Activated CD4-positive, alpha-beta T cell treated with anti-CD3 and anti-CD28 coated beads, Interleukin-2, amount 10 ng/mL, durations not matched to agents 7 days and 5 days (primary cell): ENCODE measurements at places on chromosomes 2 and 18. TPM values are rescaled to one million over a fixed set of nuclear protein-coding genes. Genes with fewer than 3 reads are reported as not detected.

ITPRIPL1 gene
- 39.2 TPM for total RNA-seq

GRCh38 chr2:16717477-16717876 lies 51.8 kb upstream of the CYRIA start:
- no peak for DNase-seq
- no peaks in the 10 kb centered on the region for H3K4me1 ChIP-seq
- H3K4me3 ChIP-seq: no peak overlapping the region
- H3K27me3 ChIP-seq: peaks cover 4% of the 10 kb centered on the region

DNA sequence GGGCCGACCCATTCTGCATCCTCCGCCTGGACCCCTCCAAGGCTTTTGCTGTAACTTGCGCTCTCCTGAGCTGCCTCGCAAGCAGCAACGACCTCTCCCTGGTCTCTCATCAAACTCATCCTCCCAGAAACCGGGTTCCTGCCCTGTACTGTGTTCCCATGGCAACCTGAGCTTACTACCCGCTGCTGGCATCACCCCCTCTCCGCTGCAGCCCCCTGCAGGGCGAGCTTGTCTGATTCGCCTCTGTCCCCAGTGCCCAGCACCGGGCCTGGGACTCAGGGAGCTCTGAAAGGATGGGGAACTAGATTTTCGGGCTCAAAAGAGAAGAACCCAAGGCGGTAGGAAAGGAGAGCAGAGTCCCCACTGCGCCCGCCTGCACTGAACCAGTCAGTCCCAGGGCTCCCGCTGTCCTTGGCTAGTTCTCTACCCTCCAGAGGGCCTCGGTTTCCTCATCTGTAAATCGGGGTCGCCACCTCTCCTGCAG lies 463 bp downstream of the HS1BP3 start:
- peak; percentile 43 for DNase-seq
- H3K27ac ChIP-seq: peak overlapping the region; percentile 86
- H3K27me3 ChIP-seq: peaks cover 3% of the 10 kb centered on the region
- H3K4me1 ChIP-seq: peaks cover 30% of the 10 kb centered on the region
- peak overlapping the region; percentile 88 for H3K4me3 ChIP-seq

IL18R1 gene
- total RNA-seq: 22.1 TPM

VWC2L gene
- not detected for total RNA-seq

DNA sequence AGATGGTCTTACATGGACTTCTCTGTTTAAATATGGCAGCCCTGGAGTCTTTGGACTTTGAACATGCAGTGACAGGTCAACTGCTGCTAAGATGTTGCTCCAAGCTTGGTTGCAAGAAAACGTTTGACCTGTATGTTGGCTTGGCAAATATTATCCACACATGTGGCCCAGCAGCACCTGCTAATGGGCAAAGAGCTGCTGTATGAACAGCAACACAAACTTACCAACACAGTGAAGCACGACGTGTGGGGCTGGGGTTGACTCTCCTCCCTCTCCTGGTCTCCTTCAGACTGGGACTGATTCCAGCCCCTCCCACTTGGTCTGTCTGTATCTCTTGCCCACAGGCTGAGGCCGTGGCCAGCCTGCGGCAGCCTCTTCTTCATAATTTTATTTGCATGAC lies 3.8 kb downstream of the KCNE4 start:
- H3K4me3 ChIP-seq: no peak overlapping the region
- H3K27me3 ChIP-seq: no peaks in the 10 kb centered on the region
- no peak overlapping the region for H3K27ac ChIP-seq
- no peak for DNase-seq
- no peaks in the 10 kb centered on the region for H3K36me3 ChIP-seq
